SHP77 treated with DMSO at 0.1 percent for 48 hours (cell line): ENCODE measurements at places on chromosomes 1 and 21.

DNA sequence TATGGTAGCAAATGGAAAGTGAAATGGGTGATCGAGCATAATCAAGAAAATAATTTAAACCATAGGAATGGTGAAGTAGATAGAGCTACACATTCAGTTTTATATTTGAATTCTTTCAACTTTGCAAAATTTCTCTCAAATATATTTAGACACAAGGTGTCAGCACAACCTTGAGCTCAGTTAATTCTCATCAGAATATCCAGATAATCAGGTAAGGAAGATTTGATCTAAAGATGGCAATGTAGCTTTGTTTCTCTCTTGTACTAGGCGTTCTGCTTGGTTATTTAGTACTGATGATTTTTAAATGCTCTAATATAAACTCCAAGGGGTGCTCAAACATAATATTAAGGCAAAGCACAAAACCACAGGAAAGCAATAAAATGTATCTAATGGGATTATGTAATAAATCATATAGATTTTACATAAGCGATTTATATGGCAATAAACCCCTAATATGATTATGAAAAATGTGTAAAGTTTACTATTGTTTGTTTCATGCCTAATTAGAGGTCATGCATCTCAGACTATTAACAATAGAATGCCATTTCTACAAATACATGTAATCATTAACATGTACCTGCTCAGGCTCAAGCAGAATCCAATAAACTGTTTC is 32.4 kb upstream of the SERTAD4 start:
- no peak for DNase-seq

DNA sequence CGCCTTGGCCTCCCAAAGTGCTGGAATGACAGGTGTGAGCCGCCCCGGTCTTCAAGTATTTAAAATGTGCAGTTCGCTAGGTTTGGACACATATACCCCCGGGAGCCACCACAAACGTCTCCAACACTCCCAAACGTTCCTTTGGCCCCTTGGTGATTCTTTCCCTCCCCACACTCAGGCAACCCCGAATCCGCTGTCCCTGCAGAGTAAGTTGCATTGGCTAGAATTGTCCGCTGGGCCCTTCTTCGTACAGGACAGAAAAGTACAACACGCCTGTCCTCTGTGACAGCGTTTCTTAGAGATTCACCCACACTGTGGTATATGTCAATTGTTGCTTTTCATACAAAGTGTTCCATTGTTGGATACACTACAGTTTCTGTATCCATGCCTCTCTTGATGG is 3.2 kb upstream of the PERM1 start:
- no peak for DNase-seq

- DNase-seq: no peak
These were observed 48.3 kb downstream of the HUNK start for GRCh38 chr21:31921079-31921478.

DNA sequence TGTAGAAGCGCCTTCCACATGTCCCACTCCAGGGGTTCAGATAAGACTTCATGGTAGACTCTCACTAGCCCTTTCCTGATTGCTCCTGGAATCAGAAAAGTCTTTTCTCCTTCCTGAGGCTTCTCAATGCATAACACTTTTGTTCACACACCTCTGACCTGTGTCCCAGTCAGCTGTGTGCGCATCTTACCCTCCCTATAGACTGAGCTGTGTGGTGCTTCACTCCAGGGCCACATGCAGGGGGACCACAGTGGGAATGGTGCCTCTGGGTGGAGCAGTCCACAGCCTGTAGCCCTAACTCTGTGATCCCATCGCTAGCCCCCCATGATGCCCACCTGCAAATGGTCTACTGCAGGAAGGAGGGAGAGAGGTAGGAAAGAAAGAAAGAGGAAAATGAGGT is 84.0 kb upstream of the TLR5 start:
- no peak for DNase-seq

DNA sequence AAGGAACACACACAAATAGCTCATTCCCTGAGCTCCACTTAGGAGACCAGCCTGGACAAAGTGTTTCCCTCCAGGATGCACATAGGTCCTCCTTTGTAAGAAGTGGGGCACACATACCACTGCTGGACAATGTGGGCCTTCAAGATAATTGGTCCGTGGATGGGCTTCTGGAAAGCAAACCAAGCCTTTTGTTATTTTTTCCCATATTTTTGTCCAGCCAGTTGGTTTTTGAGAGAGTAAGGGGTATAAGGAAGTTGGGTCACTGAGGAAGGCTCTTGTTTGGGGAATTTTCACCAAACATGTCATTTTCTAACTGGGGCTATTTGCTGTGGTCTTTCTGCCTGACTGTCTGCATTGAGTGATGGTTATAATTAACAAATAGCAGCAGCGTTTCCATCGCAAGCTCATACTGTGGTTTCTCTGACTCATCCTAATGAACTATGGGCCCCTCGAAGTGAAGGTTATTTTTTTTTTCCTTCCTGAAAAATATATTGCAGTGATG is 306.3 kb upstream of the DUSP10 start:
- no peak for DNase-seq

DNA sequence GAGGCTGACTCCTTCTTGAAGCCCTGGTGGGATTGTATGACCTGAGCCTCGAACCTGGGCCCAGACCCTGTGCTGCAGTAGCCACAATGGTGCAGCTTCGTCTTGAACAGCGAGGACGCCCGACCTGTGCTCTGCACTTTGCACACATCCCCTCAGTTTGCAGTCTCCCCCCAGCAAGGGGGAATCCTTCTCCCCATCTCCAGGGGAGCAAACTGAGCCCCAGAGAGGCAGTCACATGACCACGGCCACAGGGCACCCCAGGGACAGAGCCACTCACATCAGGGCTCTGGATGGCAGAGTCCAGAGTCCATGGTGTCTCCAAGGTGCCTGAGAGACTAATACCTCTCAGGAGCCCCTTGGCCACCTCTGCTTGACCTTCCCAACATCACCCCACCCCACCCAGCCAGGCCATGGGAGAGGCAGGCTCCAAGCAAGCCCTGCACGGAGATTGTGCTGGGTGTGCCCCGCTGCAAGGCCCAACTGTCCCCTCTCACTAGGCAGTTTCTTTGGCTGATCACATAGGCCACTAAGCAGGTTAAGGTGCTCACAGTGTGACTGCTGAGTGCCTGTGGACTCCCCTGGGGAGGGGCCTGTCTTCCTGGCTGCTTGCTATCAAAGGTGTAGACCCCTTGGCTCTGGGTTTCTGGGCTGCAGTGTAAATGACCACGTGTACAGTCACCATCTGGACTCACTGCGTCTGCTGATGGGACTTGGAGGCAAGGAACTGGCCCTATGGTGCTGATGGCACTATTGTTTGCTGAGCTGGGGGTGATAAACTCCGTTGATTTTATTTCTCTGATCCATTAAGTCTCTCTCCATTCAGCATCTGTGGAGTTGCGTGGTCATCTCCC is 398.1 kb downstream of the MATN1 start:
- DNase-seq: no peak

DNA sequence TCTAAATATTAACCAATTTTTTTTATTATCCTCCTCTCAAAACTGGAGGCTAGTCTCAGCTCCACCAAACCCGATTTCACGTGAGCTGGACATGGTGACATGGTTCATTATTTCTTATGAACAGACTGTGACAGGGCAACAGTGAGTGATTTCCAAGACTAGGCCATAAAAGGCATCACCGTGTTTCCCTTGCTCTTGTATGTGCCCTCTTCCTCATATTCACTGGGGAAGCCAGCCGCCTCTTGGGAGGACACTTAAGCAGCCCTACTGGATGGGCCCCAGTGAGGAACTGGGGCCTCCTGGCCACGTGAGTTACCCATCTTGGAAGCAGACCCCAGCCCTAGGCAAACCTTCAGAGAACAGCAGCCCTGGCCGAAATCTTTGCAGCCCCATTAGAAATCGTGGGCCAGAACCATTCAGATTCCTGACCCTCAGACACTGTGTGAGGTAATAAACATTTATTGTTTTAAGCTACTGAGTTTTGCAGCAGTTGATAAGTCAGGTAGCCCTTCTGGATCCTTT is 105.0 kb downstream of the GALNT2 start:
- DNase-seq: no peak

DNA sequence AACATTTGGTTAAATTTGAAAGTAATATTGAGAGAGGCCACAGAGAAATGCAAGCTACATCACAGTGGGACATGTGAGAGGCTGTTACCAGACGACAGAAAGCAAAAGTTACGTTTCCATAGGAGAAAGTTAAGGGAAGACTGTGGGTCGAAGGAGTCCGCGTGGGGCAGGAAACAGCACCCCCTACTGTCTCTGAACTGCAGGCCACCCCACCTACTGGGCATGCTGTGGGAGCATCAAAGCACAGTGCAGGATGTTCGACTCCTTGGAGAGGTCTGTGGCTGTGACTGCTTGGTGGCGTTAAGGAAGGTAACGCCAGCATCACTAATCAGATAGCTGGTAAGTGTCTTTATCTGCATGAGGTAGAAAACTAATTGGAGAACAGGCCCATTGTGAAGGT is 123.9 kb downstream of the PTBP2 start:
- DNase-seq: no peak

GRCh38 chr1:234628089-234628488 is 18.1 kb upstream of the IRF2BP2 start:
- DNase-seq: no peak

DNA sequence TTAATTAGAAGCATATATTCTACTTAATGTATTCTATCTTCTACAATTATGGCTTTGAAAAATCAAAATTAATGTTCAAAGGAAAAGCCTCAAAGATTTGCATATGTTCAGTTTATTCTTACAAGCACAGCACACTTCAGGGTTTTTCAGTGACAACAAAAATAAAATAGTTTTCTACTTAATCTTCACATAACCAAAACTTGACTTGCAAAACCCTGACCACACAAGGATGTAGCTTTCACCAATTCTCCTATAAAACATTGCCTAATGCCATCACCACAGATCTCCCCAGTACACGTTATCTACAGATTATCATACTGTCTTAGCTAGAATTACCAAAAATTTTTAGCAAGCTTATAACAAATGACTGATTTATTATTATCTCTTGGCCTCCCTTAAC is 23.3 kb downstream of the LPAR3 start:
- DNase-seq: no peak
